ENCODE measurements at places on chromosomes 2 and 18.
A peak's percentile ranks its signal among the peaks of the same experiment; 100 is the strongest.

DNA sequence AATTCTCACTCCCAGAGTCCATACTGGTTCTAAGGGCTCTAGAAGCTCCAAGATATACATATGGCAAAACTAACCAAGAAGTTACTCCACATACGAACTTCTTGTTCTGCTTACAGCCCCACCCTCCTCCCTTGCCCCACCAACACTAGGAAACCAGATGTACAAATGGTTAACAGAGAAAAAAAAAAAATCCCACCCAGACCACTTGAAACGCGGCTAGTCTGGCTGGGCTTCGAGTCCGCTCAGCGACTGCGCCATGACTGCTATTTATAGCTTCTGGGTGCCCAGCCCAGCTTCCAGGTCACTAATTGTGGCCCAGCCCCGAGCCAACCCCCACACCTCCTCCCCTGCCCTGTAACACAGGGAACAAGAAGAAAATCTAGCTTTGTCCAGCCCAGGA lies 47.0 kb upstream of the IHH start:
- no peak for DNase-seq

DNA sequence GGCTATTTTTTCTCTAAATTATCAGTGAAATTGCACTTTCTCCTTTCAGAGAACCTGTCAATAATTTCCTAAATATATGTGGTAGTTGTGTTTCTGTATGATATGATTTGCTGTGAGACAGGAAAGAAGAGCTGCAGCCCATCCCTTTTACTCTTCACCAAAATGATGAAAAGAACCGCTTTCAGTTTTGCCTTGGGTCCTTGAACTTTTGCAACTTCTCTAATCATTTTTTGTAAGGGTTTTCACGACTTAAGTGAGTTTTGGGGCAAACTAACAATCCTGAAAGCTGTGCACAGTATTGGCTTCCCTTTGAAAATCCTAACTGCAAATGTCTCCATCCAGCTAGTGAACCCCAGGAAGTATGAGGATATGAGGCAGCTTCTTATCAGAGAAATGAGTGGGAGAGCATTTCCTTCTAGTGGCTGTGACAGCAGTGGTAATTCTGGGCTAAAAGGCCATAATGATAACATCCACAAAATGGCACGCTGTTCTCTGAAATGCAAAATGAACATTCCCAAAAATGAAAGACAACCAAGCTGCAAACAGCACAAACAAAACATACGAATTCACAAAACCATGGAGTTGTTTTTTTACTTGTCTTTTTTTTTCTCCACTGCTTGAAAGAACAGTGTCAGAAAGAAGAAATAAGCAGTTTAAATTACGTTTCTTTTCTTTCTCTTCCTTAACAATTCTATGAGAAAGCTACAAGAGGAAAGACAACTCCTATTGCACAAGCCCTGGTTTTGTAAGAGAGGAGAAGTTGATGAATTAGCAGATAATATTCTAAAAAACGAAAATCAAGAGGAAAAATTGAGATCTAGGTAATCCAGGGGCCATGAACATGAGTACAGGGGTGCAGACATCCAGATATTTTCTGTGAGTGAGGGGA lies 1291.6 kb upstream of the ZEB2 start:
- DNase-seq, result no peak

DNA sequence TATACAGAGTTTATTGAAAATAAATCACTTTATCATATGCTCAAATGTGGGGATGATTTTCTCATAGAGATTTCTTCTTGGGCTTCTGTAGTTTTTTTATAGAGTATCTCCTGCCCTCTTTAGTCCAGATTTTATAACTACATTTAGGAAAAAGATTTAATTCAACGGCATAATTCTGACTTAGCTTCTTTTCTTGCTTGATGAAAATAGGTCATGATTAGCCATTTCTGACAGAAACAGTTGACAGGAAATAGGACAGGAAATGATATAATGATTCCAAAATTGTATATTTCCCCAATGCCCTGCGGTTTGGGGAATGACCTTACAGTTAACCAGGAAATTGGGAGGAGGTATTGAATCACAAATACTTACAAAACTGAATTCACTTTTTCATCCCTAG lies 1531.9 kb upstream of the ACVR2A start:
- peak; percentile 79 for DNase-seq

GRCh38 chr2:161426455-161426921 lies 10.4 kb downstream of the TBR1 start:
- DNase-seq, result no peak

- DNase-seq, result peak; percentile 69
Observed at GRCh38 chr2:44171018-44171417, 2.3 kb downstream of the PPM1B start.

- no peak for DNase-seq
Observed at GRCh38 chr18:34031810-34032209, 192.9 kb downstream of the NOL4 start.

GRCh38 chr2:198028955-198029354 lies 224.6 kb downstream of the PLCL1 start:
- DNase-seq, result no peak

- DNase-seq, result no peak
Observed at GRCh38 chr2:59233448-59233847, 992.3 kb upstream of the FANCL start.

DNA sequence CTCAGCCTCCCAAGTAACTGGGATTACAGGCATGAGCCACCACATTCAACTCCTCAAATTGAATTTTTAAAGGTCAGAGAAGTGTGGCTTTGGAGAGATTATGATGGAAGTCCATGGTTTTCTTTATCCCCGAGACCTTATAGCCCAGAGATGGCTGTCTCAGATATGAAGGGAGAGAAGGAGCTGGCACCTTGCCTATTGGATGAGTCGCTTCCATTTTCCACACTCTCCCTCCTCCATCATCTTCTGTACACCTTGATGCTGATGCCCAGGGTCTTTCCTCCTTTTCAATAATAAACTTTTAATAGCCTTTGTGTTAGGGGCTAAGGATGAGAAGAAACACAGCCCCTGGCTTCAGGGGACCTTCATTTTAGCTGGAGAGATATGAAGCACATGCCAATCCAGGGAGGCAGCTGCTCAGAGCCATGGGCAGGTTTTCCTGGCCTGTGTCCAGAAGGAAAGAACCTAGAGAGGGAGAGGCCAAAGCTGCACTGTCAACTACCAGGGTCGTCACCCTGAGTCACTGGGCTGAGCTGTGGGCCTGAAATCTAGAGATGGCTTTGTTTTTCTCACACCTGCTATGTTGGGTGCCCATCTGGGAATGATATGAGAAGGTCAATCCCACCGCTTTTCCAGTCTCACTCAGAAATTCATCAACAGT lies 146.0 kb upstream of the SERTAD2 start:
- DNase-seq, result no peak

DNA sequence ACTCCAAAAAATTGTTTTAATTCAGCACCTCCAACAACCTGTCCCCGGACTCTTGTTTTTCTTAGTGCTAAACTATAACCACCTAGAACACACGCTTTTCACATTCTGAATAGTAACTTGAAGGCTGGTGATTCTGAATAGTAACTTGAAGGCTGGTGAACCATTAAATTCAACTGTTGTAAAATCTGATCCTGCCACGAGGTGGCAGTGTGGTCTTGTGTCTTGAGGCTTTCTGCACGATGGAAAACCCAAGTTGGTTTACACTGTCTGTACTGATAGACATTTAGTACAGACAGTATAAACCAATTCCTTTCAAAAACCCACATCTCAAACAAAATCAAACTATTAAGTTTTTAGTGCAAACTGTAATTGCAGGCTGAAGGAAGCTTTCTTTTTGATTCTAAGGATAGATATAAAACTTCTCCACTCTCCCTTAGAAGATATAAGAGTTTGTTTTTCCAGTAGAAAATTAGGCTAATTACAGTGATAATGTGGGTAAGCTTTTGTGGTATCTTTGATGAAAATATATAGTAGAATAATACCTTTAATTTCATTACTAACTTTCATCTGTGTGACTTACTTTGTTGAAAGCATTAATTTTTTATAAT lies 57.6 kb downstream of the VAPA start:
- peak; percentile 50 for DNase-seq

GRCh38 chr2:160538559-160539355 lies 45.1 kb upstream of the RBMS1 start:
- no peak for DNase-seq

DNA sequence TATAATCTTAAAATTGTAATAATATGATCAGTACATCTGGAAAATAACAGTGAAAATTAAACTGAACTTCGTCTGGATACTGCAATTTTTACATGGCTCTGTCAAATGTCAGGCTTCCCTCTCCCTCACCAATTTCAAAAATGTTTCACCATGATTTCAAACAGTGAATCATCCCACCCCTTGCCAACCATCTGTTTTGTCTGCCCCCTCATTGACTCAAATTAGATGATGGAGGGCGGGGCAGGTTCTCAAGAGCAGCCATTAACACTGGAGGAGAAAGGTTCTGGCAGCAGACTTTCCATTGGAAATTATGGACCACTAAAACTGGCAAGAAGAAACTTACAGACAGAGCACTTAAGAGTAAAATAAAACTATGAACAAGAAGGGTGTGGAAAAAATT lies 1195.7 kb upstream of the ZEB2 start:
- no peak for DNase-seq

DNA sequence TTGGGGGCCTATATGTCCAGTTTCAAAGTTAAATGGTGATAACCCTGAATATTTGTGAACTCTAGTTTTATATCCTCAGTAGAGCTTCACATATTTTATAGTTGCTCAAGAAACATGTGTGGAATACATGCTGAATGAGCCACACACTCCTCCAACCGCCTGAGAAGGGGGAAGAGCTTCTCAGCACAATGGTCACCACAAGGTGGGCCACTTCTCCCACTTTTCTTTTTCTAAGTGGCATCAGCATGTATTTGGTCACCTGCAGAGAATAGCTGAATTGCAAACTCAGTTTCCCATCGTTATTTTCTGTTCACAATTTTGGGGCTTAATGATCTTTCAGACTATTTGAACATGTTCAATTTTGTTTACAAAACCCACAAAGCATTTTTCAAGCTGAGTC lies 340.5 kb downstream of the PARD3B start:
- DNase-seq, result no peak

DNA sequence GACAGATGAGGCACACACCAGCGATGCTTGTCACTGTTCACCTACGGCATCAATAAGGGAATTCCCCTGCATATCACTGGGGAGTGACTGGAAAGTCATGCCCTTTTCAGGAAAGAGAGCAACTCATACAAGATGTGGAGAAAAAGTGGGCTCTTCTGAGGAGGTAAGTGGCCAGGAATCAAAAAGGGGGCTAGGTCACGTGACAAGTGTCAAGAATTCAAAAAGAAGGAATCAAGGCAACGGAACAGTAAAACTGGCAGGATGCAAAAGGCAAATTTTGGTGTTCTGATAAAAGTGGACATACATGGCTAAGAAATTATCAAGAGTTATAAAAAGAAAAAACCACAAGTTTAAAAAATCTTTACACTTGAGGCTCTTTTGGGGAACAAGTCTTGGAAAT lies 190.7 kb upstream of the ACAA2 start:
- DNase-seq, result no peak

DNA sequence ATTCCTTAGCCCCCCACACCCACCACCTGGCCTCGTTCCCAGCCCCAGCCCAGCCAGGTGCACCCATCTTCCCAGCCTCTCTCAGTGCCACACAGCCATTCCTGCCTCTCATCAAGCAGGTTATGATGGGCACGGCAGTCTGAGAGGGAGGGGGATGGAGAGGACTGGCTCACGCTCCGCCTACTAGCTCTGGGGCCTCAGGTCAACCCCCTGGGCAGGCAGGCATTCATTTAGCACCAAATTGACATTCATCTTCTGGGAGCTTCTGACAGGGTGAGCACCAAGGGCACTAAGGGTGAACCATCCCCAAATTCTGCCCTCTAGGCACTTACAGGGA lies 66.2 kb upstream of the FOSL2 start:
- DNase-seq, result no peak

DNA sequence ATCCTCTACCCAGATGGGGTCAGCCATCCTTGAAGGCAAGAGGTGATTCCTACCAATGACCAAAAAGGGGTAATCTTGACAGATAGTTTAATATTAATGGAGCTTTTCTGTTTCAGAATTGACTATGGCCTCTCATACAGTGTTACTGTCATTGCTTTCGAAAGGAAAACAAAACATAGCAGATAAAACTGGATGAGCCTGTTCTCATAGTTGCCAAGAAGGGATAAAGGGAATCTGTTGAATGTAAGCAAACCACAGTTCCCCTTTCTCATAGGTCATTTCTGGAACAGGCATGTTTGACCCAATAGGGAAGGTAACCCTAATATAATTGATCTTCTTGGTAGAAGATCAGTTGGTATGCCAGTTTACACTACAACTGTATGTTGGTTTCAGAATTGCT lies 1.6 kb downstream of the RAB27B start:
- DNase-seq, result no peak

GRCh38 chr2:180999274-180999964 lies 19.0 kb downstream of the UBE2E3 start:
- no peak for DNase-seq

DNA sequence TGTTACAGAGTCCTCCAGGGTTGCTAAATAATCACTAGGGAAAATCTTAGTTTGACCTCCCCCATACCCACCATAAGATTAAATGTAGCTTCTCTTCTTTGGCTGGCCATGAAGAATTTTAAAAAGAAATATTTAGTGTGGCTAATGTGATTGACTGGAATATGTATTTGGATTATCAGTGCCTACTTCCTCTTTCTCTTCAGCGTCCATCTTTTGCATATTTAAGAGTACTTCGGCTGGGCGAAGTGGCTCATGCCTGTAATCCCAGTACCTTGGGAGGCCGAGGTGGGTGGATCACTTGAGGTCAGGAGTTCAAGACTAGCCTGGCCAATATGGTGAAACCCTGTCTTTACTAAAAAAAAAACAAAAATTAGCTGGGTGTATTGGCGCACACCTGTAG lies 28.8 kb downstream of the ADAM23 start:
- no peak for DNase-seq

- no peak for DNase-seq
Observed at GRCh38 chr2:129203331-129203730, 776.1 kb upstream of the RAB6C start.

DNA sequence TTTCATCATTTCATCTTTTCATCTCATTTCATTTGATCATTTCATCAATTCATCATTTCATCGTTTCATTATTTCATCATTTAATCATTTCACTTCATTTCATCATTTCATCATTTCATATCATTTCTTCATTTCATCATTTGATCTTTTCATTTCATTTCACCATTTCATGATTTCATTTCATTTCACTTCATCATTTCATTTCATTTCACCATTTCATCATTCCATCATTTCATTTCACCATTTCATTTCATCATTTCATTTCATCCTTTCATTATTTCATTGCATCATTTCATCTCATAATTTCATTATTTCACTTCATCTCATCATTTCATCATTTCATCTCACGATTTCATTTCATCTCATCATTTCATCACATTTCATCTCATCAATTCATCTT lies 127.8 kb downstream of the ANKRD30BL start:
- no peak for DNase-seq

GRCh38 chr2:222993920-222994650 lies 57.9 kb upstream of the KCNE4 start:
- DNase-seq, result peak; percentile 91

GRCh38 chr2:29063646-29064345 lies 10.5 kb downstream of the PCARE start:
- DNase-seq, result peak; percentile 20

Data from HCEC 1CT (cell line).